ENCODE measurements at places on chromosomes 6 and 20.

DNA sequence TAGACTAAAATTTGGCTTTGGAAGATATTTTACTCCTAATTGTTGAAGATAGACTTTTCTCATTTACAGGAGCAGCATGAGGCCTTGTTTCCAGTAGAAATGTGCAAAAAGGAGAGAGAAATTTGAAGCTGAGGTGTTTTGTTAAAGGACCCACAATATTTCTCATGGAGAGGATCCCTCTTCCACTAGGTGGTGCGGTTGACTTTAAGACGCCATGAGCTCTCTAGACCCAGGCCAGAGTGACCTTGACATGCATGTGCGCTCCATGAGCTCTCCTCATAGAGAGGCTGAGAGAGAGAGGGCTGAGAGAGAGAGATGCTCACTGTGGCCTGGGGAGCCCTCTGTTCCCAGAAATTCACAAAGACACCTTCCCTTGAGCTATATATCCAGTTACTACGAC lies 861.2 kb upstream of the EYS start:
- DNase-seq, result no peak

- DNase-seq, result no peak
These were observed 491.0 kb upstream of the FLRT3 start for GRCh38 chr20:14828459-14828858.

- no peak for DNase-seq
These were observed 61.4 kb upstream of the IL20RA start for GRCh38 chr6:137106183-137106582.

DNA sequence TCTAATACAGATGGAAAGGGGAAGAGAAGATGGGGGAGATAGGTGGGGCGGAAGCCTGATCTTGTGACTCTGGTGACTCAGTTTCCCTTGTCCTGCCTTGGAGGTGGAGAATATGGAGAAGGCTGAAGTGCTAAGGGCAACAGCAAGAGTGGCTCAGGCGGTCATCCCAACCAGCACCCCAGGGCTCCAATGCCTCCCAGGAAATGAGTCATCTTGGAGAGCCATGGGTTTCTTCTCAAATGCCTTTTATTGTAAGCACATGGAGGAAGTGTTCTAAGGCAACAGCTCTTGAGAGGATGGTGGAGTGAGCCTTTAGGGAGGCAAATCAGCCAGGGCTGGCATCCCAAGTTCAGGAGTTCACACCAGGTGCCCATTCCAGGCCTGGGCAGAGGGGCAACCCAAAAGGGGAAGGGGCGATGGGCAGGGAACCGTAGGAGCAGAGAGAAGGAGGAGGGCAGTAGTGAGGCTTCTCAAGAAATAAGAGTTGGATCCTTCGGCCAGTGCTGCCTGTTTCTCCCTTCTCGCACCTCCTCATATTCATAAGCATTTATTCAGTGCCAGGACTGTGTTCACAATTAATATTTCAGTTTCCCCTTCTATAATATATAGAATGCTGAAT lies 13.2 kb upstream of the AHCY start:
- DNase-seq, result no peak

DNA sequence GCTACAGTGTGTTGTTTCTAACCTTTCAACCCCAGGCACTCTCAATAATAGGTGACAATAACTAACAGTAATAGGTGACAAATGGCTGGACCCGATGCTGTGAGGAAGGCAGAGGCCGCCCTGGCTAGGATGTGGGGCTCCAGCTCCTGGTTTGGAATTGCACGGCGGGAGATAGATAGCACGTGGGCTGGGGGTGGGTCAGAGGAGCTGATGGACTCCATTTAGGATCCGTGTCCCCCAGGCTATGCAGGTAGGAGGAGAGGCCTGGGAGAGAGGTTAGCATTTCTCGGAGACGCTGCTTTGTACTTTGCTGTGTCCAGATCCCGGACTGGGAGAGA lies 61.4 kb downstream of the EZR start:
- no peak for DNase-seq

DNA sequence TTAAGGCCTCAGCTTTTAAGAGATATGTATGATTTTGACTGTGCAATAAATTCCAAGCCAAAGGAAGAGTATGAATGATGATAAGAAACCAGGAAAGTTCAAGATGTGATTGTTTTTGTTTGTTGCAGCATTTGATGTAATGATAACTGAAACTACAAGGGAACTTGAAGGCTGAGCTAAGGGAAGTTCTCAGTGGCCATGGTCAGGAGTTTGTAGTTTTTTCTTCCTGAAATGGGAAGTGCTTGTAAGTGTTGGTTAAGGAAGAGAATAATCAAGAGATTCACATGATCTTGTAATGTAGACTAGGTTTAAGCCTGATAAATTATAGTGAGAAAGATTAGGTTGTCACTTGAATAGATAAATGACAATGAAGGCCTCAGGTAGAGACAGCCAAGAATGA lies 53.4 kb downstream of the PTCHD4 start:
- no peak for DNase-seq

DNA sequence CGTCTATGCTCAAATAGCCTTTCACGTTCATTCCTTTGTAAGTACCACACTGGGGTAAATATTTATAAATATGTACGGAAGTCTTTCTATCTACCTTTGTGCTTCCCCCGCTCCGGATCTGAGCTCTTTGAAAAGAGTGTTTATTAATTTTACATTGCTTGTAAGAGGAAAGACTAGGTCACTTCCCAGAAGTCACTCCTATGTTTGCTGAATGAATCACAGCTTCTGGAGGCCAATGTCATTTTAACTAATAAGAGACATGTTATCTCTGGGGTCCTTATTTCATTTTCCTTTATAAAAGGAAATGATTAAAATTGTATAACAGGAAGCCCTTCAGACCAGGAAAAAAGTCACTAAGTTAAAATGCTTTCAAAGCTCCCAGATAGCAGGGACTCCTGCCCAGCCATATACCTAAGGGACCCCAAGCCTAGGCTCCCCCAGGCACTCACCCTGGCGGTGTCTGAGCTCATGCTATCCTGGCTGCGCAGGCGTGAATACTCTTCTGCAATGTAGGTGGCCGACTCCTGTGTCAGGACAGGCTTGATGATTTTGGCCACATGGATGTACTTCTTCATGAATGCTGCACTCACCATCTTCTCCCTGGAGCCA lies 12.6 kb downstream of the MCM3 start:
- no peak for DNase-seq

DNA sequence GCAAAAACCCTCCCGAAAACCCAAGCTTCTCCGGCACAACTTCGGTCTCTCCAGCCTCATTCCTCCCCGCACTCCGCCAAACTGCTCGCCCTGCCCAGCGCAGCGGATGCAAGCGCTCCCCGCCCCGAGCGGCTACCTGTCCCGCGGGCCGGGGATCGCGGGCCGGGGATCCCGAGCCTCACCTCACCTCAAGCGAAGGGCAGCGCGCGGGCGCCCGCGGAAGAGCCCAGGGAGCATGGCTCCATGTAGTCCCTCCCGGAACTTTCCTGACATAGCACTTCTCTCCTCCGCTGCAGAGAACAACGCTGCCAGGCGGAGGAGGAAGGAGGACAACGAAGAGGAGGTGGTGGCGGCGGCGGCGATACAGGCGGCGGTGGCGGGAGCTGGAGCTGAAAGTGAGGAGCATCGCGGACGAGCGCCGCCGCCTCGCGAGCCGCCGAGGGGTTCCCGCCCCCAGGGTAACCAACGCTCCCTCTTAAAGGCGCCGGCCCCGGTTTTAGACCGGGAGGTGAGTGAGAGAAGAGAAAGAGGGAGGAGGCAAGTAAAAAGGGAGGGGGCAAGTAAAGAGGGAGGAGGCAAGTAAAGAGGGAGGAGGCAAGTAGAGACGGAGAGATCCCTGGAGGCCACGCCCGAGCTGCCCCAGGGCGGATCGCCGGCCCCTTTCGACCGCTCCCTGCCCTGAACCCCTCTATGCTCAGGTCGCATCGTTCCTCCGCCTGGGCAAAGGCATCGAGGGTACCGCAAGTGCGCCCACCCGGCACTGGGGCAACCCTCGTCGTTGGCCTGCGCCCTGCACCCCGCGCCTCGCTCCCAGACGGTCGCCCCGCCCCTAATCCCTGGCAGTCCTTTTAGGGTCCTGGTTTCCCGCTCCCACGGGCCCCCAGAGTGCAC lies at the start of gene GPR63:
Gene GPR63, minus strand, starts transcription at position 397 of the 891 bp plus-strand sequence. CDS start 37,746 bp downstream, outside the sequence.
- peak; percentile 62 for DNase-seq

DNA sequence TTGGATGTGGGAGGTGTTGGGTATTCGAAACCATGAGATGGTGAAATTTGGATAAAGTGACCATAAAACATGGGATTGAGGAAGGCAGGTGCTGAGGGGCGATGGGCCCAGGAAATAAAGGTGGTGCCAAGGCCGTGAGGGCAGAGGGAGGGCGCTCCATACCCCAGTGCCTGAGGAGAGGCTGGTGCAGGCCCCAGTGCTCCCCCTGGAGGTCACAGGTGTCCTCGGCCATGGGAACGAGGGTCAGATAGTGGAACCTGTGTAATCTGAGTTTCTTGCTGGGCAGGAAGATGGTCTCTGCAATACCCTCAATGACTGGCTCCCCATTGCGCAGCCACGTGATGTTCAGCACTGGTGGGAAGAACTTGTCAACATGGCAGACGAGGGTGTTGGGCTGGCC lies 16.2 kb downstream of the HLA-DPB1 start:
- DNase-seq, result no peak

- no peak for DNase-seq
These were observed 152.7 kb downstream of the ANKRD60 start for GRCh38 chr20:58075586-58076345.

- no peak for DNase-seq
These were observed 23.1 kb downstream of the PSMG4 start for GRCh38 chr6:3281631-3282475.

- peak; percentile 30 for DNase-seq
These were observed 212.6 kb upstream of the RSPO3 start for GRCh38 chr6:126905917-126906316.

- no peak for DNase-seq
These were observed 46.3 kb downstream of the MCM8 start for GRCh38 chr20:5996765-5997164.

DNA sequence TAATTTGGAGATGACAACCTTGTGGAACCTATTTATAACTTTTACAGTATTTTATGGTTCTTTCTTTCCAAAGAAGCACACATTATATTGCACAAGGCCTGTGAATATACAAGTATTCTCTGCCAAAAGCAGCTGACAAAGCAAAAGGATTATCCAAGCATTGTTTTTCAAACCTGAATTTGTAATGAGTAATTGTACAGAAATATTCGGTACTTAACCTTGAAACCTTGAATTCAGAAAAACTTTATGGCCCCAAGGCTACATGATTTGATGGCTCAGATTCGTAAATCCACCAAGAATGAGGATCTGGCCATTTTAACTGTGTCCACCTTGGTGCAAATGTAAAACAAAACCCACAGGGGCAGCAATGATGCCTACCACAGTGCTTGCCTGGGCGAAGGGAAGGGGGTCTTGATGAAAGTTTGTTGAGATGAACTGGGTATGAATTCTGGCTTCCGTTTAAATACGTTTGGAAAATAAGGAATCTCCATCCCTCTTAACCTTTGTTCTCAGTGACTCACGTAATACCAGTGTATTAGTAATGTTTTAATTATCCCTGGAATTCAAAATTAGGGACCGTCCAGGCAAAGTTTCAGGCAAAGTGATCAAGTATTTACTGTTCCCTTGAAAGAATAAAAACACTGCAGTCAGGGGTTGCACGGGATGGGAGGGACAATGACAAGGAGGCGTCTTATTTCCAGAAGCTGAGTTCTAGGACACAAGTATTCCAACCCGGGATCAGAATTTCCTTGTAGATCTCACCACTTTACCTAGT lies 2.7 kb upstream of the RBM24 start:
- DNase-seq, result no peak

DNA sequence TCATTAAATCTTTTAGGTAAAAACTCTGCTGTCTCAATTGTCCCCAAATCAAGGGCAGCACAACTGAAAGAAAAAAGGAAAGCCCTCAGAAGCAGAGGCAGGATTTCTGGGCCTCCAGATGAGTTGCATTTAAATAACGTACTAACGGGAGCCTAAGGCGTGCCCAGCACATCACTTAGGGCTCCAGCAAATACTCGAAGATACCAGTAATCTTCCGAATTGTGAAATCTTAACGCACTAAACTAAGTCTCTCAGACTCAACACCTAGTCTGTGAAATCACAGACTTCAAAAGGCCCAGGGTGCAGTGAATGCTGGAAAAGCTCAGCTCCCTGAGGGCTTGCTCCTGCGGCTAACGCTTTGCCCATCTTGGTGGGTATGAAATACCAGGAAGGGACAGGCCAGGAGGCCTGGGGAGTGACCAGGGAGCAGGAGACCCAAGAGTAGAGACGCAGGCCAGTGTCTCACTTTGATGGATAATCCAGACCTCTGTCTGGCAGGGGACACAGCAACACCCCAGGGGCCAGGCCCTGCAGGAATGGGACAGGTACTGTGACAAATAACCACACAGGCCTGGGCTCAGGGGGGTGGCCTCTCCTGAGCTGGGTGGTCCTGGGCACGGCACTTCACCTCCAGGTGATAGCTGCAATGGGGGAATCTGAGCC lies 36.4 kb downstream of the RRBP1 start:
- no peak for DNase-seq

- DNase-seq, result no peak
These were observed 5.3 kb upstream of the TCP11 start for GRCh38 chr6:35146453-35146852.

GRCh38 chr20:32010101-32010500 lies at the start of gene CCM2L:
TSS of gene CCM2L (plus strand) at chr20:32010438. CDS start at chr20:32010455, 17 bp downstream.
- DNase-seq, result no peak

DNA sequence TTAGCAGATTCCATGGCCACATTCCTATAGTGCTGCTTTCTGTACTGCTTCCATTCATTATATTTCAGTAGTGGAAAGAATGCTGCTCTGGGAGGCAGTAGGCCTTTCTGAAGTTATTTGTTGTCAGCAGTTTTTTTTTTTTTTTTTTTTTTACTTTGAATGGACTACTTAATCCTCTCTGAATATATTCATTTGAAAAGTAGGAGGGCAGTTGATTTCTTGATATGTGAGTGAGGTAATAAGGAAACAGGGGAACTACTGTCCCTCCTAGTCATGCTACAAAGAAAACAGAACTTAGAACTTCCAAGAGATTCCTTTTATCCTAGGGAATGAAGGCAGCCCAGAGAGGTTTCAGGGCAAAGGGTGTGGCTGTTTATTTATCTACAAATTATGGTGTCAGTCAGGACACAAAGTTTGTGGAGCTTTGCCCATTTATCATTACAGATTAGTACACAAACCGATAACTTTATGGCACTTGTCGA lies 155.9 kb downstream of the JARID2 start:
- DNase-seq, result no peak

GRCh38 chr6:47230579-47230978 lies 79.1 kb downstream of the TNFRSF21 start:
- no peak for DNase-seq
